ENCODE measurements at places on chromosomes 2 and 18.

DNA sequence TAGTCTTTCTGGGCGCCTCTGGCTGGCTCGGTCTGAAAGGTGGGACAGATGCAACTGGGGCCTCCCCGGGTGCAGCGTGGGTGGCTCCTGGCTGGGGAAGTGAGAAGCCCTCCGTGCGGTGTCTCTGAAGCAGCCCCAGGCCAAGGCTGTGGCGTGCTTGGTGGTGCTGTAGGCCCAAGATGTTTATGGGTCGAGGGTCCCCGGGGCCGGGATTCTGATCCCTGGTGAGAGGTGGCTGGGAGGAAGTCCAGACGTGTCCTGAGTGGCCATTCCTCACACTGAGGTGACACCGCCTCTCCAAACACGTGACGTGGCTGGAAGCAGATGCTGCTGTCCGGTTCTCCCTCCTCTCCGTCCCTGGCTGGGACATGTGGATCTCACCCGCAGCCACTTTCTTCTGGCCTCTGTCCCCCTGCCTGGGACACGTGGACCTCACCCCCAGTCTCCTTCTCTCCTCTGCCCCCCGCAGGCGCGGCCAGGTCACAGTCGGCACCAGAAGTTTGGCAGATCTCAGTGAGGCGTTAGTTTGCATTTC lies 12.6 kb downstream of the RTP5 start:
- peak; percentile 56 for DNase-seq

- no peak for DNase-seq
Observed at GRCh38 chr2:228378696-228379425, 197.4 kb upstream of the SPHKAP start.

DNA sequence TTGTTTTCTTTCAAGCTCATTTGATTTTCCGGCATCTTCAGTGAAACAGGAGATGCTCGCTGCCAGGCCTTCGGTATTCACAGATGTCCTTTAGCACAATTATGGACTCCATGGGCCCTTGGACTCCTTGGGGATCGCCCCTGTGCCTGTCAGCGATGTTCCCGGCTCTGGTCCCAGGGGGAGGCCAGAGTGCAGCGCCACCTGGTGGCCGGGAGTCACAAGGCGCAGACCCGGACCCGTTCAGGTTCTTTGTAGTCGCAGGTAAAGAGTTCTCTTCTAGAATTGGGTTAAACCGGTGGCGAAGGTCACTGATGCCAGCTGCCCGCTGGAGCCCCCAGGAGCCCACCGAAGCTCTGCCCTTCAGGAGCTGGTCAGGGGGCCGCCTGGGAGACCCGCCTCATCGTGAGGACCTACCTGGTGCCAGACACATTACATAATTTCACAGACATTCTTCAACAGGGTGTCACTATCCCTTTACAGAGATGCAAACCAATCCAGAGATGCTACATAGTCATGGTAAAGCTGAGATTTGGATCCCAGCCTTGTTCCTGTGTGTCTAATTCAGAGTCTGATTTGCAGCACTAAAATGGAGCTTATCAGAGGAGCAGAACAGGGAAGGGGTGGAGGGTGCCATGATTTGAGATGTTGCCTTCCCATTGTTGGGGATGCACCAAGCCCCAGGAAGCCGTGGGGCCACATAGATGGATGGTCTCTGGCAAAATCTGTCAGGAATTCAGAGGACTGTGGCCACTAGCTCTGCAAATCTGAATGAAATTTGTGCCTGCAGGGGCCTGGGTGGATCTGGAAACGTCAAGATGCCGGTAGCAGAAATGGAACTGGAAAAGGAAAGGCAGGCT lies 6.0 kb upstream of the INPP5D start:
- DNase-seq, result peak; percentile 85

DNA sequence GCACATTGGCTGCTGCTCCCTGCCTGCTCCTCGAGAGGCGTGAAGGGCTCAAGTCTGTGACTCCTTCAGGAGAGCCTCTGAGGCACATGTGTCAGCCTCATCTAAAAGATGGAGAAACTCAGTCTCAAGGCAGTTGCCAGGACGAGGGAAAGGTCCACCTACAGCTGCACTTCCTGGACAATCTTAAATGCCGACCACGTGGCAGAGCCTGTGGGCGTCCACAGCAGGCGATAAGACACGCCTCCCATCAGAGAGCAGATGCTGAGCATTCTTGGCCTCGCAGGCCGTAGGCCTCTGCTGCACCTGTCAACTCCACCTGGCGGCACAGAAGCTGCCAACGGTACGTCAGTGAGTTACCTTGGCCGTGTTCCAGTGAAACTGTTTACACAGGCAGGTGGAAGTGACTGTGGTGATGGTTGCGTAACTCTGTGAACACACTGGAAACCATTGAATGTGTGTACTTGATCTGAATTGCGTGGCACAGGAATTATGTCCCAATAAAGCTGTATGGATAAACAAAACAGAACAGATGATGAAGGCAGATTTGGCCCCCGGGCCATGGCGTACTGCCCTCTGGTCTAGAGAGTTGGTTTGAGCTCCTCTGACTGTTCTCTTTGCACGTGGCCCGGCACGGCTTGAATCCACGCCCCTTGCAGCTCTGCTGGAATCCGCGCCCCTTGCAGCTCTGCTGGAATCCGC lies 114.5 kb downstream of the RNF144A start:
- DNase-seq, result no peak

GRCh38 chr18:25283781-25284180 lies 68.2 kb downstream of the ZNF521 start:
- DNase-seq, result no peak

- DNase-seq, result no peak
Observed at GRCh38 chr18:58580078-58580477, 48.8 kb downstream of the ALPK2 start.

DNA sequence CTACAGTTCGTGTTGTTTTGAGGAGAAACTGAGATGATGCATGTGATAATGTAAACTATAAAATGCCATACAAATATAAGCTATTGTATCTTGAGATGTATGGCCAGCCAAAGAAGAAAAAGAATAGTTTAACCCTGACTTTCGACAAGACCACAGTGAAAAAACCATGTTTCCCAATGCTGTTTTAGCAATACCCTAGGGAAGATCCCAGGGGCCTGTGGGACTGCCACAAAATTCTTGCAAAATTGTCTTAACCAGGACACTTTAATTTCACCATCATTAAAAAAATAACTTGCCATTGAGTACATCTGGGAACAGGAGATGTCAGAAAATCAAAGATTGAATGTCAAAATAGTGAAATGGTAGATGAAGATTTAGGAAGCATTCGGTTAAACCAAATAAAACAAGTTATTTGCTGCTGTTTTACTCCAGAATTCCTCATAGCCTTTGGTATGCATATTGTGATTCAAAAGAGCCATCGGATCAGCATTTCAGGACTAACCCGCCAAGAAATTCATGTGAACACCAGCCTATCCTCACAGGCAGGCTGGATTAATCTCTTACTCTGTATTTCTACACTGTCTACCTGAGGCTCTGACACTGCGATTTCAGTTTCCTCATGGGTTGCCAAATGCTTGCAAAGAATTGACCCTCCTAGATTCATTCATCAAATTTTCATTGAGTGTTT lies 49.0 kb upstream of the SP3 start:
- no peak for DNase-seq

DNA sequence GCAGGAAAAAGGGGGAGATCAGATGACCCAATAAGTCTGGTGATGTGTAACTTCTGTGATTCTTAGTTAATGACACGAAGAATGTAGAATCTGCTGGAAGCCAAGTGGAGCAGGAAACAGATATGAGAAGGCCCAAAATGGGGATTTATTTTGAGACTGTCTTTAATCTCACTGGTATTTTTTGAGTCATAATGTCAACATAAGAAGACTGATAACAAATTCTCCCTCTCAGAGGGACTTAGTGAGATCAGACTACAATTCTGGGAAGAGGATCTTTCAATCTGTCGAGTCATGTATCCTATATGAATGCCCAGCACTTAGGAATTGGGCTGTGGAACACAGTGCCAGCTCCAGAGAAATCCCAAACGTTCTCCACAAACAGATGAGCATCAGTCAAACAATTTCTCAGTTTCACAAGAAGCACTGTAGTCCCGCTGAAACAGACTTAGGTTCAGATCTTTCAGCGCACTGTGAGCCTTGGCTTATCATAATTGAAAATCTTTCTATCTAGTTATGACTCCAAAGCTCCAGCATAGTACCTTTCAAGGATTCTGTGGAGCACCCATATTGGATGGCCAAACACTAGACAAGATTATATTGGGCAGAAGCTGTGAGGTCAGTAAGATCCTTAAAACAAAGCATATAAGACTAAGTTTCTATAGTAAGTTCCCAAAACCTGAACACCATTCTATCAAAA lies 738.2 kb downstream of the LRP1B start:
- no peak for DNase-seq

GRCh38 chr2:20391951-20392699 lies 41.5 kb upstream of the PUM2 start:
- no peak for DNase-seq

GRCh38 chr2:148529745-148530144 lies 114.8 kb upstream of the EPC2 start:
- no peak for DNase-seq

- DNase-seq, result no peak
Observed at GRCh38 chr2:118975133-118975532, 33.1 kb downstream of the MARCO start.

DNA sequence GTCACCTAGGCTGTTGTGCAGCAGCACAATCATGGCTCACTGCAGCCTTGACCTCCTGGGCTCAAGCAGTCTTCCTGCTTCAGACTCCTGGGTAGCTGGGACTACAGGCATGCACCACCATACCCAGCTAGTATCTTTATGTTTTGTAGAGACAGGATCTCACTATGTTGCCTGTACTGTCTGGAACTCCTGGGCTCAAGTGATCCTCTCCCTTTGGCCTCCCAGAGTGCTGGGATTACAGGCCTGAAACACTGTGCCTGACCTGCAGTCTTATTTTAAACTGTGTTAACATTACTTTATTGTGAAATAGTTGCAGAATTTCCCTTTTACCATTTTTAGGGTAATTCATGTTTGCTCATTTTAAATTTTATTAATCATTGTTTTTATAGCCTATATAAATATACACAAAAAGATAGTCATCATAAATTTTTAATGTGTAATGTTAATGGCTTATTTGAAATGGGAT lies 24.6 kb downstream of the EML4 start:
- no peak for DNase-seq

DNA sequence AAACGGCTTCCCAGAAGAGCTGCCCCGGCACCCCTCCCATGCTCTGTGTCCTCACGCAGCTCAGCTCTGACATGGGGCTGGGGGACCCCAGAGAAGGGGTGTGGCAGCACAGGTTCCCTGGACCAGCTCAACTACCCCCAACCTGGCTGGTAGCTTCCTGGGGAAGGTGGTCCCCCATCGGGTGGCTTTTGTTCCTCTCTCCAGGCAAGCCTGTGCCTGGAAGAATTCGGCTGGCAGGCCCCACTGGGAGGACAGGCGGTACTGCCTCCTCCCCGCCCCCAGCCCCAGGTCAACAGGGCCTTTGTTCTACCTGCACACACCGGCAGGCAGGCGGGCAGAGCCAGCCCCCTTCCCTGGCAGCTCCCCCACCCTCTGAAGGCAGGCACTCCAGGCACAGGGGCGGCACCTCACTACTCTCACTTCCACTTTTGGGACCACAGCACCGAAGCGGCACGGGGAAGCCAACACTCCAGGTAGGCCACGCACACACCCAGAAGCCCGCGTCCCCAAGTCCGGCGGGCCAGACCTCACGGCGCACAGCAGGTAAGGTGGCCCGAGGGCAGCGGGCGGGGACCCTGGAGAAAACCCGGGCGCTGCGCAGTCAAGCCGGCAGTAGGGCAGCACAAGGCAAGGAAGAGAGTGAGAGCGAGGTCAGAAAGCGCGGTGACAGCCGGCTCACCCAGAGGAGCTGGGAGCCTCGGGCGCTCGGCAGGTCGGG lies 1.3 kb downstream of the HS6ST1 start:
- DNase-seq, result peak; percentile 89

GRCh38 chr18:12884406-12885323 lies 628 bp upstream of the PTPN2 start:
- DNase-seq, result no peak

- DNase-seq, result peak; percentile 45
Observed at GRCh38 chr2:219603771-219604170, 6.1 kb downstream of the STK11IP start.

GRCh38 chr2:178530131-178530530 lies 49.9 kb downstream of the PLEKHA3 start:
- no peak for DNase-seq

DNA sequence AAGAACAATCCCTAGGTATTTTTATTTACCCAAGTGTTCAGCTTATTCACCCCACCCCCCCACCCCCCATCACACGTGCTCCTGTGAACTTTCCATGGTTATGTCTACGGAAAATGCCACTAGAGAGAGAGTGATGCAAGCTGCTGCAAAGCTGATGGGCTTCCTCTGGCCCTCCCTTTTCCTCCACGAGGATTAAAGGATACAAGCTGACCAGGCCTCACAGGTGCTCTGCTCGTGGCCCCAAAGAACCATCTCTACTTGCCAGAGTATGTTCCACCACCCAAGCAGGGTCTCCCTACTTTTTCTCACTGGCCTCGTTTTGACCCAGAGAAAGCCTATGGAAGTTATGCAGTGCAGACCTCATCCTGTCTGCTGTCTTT lies 342.6 kb downstream of the CELF4 start:
- DNase-seq, result no peak

GRCh38 chr2:106096299-106097037 lies 97.6 kb downstream of the UXS1 start:
- no peak for DNase-seq

DNA sequence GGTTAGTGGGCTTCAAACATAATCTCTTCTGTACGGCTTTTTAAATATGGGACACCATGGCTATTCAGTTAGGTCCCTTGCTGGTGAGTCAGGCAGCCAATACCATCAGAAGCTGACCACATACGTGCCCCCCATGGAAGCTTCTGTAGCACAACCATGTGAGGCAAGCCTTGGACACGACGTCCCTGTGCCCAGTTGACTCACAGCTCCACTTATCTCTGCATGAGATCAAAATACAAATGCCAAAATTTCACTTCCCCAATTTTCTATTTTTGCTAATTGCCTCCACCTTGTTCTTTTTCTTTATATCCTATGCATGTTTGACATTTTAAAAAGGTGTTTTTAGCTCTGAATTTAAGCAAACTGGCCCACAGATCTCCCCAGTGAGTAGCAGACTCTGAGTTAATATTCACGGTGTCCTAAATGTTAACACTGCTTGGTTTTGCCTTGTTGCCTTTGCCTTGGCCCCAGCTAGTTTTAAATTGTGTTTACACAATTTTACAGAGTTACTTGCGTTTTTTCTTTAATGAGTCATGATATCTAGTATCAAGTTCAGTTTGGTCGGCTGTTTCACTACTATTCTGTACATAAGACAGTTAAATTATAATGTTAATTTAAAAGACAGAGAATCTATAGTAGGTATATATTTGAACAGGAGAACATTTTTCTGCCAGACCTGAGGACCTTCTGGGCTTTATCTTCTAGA lies 77.5 kb downstream of the CDCA7 start:
- no peak for DNase-seq
